Dermis blood vessel endothelial cell (primary cell): ENCODE measurements at places on chromosomes 2 and 18. TPM values are rescaled to one million over a fixed set of nuclear protein-coding genes. Genes with fewer than 3 reads are reported as not detected.

The NGEF gene
- 0.17 and 0.33 TPM in 2 replicates for total RNA-seq

The IGFBP5 gene
- 0.65 and 6.1 TPM in 2 replicates for total RNA-seq

The TGFA gene
- 14.8 and 22.6 TPM in 2 replicates for total RNA-seq

The GREB1L gene
- total RNA-seq: 4.9 and 10.1 TPM in 2 replicates

The NMUR1 gene
- total RNA-seq: under 0.01 and 0.05 TPM in 2 replicates

The HOXD12 gene
- total RNA-seq: not detected in 2 replicates

The KCNE4 gene
- 0.14 and 1.2 TPM in 2 replicates for total RNA-seq
